ENCODE measurements at places on chromosomes 2 and 18.

DNA sequence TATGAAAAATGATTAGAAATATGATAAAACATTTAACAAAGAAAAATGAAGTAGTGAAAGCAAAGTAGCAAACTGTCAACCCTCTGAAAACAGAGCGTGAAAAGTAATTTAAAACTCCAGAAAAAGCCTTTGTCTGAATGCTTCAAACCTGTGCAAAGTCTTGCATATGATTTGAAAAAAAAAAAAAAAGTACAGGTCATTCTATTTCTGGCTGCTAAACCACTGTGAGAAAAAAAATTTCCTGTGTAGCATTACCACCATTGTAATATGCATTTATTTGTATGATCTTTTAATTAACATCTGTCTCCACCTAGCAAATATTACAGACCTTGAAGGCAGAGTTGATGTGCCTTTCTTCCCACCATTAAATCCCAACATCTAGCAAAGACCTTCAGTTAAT lies 82.1 kb upstream of the CCDC68 start:
- DNase-seq, result no peak

DNA sequence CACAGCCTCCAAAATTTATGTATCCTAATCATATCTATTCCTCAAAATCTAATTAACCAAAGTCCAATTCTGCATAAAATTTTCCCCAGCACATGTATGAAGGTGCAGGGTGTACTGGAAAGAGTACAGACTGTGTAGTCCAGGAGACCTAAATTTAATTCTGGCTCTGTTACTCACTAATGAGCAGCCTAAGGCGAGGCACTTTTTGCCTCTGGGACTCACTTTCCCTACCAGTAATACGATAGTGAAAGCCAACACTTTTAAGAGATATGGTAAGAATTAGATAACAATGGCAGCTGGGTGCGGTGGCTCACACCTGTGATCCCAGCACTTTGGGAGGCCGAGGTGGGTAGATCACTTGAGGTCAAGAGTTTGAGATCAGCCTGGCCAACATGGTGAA lies 177.7 kb downstream of the PIEZO2 start:
- DNase-seq, result no peak

GRCh38 chr2:135815269-135815668 lies 21.7 kb downstream of the LCT start:
- no peak for DNase-seq

- DNase-seq, result no peak
These were observed at the start of gene GDF7 for GRCh38 chr2:20666304-20667150. GDF7 (plus strand) TSS chr2:20667144; CDS start chr2:20667240, 96 bp downstream.

DNA sequence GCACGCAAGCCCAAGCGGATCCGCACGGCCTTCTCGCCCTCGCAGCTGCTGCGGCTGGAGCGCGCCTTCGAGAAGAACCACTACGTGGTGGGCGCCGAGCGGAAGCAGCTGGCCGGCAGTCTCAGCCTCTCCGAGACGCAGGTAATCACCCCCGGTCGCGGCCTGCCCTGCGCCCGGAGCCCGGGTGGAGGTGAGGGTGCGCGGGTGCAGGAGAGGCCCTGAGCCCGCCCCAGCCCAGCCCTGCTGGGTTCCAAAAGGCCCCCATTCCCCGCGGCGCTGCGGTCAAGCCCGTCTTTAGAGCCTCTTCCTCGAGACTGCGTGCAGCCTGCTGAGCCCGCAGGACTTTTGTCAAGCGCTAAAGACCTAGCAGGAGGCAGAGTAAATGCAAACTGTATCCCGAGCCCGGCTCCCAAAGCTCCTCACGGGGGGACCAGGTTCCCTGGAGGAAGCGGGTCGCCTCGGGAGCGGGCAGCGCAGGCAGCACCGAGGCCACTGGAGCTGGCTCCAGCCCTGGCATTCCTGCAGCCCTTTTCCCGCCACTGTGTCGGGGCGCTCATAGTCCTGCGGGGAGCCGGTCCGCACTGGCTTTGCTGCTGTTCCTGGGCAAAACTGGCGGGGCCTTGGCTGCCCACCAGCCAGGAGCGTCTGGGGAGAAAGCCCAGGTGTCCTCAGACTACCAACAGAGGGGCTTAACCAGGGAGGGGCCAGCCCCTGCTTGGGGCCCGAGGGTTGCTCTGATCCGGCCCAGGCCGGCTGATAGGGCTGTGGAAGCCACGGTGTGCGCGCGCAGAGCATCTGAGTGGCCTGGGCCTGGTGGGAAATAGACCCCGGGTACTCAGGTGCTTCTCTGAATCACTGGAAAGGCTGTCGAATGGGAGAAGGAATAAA lies 7.3 kb downstream of the EMX1 start:
- DNase-seq, result no peak

GRCh38 chr2:129756276-129756675 lies 223.2 kb upstream of the RAB6C start:
- no peak for DNase-seq

DNA sequence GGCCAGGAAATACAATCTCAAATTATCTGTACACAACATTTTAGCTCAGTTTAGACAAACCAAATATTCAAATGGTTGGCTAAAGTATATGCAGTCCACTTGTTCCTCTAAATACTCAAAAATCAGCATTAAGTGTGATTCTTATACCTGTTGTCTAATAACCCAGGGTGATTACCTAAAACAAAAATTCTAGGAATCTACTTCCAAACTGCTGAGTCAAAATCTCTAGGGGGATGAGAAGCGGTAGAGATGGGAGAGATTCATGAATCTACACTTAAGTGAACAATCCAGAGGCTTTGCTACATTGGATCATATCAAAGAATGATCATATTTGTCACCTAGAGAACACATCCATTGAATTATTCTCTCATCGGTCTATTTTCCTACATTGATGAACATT lies 420.9 kb upstream of the PKDCC start:
- no peak for DNase-seq

DNA sequence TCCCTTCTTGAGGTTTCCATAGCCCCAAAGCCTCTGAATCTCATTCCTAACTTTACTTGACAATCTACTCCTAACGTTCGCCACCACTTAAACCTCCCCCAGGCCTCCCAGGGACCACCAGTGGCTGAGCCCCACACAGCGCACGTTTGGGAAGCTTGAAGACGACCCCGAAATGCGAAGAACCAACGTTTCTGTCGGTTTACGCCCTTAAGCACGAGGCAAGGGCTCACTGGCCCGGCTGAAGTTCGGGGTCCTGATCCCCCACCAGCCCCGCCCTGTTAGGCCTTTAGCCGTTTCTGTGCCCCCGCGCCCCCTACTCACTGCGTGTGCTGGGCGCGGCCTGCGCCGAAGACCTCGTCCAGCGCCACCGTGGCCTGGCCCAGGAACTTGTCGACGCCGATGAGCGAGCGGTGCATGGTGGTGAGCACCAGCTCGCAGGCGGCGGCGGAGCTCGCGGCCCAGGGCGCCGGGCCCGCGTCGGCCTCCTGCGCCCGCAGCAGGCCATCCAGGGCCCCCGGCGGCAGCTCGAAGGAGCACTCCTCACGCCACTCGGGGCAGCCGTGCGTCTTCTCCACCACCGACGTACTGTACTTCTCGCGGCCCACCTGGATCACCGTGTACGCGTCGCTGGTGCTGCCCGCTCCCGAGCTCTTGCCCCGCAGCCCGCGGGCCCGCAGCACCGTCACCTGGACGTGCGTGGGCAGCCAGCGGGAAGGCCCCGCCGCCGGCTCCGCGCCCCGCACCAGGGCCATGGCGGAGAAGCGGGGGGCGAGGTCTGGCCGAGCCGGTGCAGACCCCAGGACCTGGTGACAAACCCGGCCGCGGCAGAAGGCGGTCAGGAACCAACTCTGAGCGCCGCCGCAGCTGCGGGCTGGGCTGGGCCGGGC lies 479 bp downstream of the RAB11FIP5 start:
- DNase-seq, result no peak

GRCh38 chr2:202750763-202751427 lies 116.1 kb downstream of the FAM117B start:
- no peak for DNase-seq

DNA sequence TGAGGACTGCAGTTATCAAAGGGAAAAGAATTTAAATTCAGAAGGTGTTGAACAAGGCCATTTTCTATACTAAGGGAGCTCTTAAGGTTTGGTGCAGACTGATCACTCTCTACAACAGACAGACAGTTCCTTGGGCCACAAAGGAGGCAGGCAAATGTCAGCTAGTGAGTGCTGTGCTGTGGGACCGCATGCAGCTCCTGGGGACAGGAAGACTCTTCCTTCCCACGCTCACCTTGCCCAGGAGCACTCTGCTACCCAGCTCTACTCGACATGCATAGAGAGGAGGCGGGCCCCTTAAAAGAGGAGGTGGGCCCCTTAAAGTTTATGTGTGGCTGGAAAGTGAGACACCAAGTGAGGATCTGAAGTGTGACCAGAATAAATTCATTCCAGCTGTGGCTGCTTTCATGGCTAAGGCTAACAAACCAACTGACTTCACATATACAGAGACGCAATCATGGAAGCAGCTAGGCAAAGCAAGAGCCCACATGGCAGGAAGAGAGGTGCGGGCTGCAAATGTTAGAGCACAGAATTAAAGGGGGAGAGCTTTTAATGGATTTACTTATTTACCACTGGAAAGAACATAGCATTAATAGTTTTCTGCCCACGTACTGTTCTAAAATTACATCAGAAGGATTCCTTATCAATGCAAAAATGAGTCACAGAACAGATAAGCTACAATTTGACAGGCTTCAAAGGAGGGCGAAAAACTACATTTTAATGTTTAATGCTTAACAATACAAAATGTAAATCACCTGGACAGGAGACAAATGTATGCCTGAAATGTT lies 101.4 kb upstream of the RNU4ATAC start:
- DNase-seq, result no peak

- DNase-seq, result no peak
These were observed 4.5 kb upstream of the RMDN2 start for GRCh38 chr2:37920570-37920969.

- DNase-seq, result no peak
These were observed 528 bp downstream of the ATG9A start for GRCh38 chr2:219228911-219229304.

DNA sequence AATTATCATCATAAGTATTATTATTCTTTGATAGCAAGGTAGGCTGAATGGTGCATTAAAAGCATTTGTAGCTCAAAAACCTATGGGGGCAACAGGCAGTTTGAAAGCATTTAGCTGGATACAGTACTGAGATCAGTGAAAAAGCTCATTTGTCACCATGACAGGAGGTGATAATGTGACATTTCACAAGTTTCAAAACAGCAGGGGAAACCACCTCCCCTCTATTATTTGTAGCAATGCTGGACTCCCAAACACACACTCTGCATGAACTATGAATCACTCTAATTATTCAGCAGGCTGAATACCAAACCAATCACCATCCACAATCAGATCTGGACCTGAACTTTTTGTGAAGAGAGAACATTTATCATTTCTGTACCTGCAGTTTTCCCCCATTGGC lies 63.4 kb downstream of the MYO5B start:
- no peak for DNase-seq

DNA sequence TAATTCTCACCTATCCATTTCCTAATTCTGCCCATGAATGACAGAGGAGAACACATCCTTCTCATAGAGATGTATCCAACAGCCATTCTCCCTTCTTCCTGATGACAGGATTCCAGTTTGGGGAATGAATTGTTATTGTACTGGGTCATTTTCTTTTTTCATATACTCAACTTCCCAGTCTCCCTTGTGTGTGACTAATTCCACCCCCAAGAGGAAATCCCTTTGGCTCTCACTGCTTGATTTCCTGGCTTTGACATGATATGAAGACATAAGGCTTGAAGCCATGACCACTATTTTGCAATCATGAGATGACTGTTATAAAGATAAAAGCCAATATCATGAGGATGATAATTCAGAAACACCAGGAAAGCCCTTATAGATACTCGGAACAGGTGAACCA lies 384.7 kb upstream of the ACVR2A start:
- no peak for DNase-seq

- no peak for DNase-seq
These were observed 400.5 kb upstream of the TCF4 start for GRCh38 chr18:55988537-55988936.

GRCh38 chr2:224984637-224985036 lies 57.6 kb downstream of the DOCK10 start:
- DNase-seq, result no peak

- DNase-seq, result no peak
These were observed 198.2 kb downstream of the SEPTIN10 start for GRCh38 chr2:109415581-109416013.

DNA sequence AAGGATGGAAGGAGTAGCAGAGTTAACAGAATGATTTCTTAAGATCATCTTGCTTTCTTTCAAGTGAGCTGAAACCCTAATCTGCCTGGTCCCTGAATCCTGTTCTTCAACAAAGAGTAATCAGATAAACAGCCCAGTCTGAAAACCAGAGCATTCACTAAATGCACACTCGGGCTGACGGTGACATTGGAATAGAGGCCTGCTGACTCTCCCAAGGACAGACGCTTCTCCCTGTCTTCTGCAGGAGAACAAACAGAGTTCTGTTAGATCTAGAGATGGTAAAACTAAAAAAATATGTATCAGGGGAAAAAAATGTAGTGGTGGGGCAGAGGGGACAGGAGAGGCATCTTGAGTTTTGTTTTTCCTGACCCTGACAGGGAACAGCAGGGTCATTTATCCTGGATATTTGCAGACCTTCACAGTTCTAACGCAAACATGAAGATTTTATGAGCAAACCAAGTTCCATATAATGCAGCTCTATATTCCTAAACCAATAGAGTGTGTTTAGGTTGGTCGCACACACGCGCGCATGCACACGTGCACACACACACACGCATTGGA lies 7.3 kb downstream of the MATN3 start:
- DNase-seq, result no peak

DNA sequence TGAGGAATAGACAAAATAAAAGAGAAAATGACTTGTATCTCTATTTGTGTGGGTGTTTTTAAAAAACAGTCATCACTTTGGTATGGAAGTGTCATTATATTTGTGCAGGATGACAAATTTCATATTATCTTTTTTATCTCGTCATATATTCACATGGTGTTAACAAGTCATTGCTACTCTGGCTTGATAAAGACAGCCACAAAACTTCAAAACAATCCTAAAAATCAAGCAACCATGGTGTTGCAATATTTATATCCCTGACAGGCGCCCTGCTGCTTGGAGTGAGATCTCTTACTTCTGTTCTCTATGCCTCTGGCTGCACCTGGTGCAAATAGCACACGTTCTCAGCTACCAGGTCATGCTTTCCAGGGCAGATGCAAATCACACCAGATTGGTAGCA lies 278.0 kb upstream of the EPHA4 start:
- no peak for DNase-seq

GRCh38 chr2:203988500-203989260 lies 52.1 kb downstream of the ICOS start:
- no peak for DNase-seq

DNA sequence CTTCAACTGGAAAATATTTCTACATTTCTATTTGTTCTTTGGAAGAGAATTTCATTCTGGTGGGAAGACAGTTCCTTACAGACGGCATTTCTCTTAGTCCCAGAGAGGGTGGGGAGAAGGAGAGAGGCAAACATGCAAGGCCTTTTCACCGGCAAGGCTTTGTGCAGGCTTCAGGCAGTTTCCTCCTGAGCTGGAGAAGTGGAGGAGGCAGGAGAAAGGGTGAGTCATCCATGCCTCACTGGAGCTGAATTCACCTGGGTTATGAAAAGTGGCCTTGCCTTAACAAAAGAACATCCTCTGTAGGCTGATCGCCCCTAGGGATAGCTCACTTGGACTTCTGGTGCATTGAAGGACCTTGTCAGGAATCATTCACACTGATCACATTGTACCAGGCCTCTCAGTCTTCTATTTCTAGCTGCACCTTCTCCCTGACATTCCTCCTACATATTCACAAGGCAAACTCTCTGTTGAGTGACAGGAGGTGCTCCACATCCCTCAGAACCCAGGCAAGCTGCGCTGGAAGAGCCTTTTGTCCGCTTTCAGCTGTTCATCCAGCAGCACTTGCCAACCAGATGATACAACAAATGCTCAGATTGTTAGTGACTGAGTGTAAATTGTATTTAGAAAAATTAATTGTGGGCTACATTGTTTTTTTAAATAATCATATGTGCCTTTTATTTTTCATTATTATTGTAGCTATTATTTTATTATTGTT lies 796.1 kb downstream of the DCDC2C start:
- no peak for DNase-seq

Data from NCI-H187 (cell line).